ENCODE measurements at places on chromosomes 11 and 22.

GRCh38 chr22:22835771-22836291 is 51.8 kb upstream of the IGLL5 start:
- no peak for DNase-seq

DNA sequence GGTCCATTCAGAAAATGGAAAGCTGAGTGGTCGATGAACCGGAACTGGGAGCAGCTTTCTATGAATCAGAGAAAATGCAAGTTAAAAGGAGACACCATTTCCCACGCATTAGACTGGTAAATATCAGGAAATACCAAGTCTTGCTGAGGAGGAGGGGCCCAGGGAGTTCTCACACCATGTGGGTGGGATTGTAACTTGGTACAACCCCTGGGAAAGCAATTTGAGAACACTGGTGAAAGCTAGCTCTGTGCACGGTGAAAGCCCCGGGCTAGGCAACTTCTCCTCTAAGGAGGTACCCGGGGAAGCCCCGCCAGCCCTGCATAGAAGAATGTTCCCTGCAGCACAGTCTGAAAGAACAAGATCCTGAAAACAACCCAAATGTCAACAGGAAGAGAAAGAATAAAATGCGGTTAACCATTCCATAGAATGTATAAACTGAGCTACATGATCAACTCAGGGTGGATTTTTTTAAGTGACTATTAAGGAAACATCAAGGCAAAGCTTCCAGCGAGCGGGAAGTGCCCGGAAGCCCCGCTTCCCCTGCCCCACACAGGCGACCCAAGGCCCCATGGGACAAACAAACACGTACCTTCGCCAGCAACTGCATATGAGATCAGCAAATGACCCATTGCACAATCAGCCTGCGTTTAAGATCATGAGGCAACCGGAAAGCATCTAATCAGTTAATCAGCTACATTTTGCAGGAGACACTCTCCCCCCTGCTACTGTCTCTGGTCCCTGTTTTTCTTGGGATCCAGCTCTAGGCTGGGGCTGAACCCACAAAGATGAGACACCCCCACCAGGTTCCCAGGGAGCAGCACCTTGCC is 11.3 kb downstream of the SHANK2 start:
- DNase-seq, result no peak

- no peak for DNase-seq
Measured at GRCh38 chr22:49543876-49544275, 283.8 kb downstream of the BRD1 start.

GRCh38 chr11:32435942-32436750 is 807 bp upstream of the WT1 start:
- DNase-seq, result no peak

DNA sequence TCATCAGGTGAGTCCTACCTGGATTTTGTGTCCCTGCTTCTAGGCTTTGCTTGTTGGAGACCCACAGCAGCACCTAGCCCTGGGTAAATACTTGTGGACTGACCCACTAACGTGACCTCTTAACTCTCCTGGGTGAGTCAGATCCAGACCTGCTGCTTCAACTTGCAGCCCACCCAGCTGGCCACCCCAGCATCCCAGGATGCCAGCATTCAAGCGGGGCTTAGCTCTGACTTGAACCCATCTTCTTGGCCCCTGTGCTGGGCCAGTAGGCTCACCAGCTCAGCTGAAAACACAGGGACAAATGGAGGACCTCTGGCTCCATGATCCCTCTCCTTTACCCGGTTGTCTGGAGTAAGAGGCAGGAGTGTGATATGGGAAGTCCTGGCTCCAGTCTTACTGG is 33.5 kb downstream of the PARVG start:
- DNase-seq, result no peak

DNA sequence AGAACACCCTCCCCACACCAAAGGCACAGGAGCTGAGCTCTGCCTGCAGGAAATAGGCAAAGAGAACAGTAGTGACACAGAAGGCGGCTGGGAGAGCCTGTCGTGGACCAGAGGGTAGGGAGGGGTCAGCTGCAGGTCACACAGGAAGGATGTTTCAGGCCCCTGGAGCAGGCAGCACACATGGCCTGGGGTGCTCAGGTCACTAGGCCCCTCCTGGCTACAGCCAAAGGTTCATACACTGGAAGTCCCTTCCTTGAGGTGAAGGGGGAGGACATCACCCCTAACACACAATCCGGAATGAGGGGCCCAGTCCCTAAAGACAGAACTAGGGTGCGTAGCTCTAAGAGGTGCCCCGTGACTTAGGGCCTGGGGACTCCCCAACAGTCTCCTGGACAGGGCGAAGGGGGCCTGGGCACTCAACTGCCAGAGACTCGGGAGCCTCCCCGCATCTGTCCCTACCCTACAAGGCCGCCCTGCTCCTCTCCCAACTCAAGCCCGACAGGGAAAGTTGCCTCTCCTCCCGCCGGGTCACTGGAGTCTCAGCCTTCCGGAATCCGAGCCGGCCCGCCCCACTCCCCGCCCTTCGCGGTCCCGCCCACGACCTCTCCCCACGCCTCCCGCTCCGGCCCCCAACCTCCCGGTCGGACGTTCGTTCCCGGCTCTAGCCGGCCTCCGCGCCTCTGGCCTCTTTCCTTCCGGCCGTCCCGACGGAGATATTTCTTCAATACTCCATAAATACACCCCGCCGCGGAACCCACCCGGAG is at the start of gene CYB5R2:
Gene CYB5R2, minus strand, starts transcription at position 541 of the 764 bp plus-strand sequence. CDS start 675 bp downstream, outside the sequence.
- no peak for DNase-seq

- no peak for DNase-seq
Measured at GRCh38 chr11:113673550-113674396, 32.3 kb downstream of the TMPRSS5 start.

GRCh38 chr22:23233084-23233531 is 52.8 kb downstream of the BCR start:
- no peak for DNase-seq

GRCh38 chr22:40498420-40499208 is 128.2 kb downstream of the SGSM3 start:
- DNase-seq, result no peak

Data from NCI-H748 treated with DMSO at 0.1 percent for 48 hours (cell line).